ENCODE measurements at places on chromosomes 3 and 15.

- no peak for DNase-seq
Observed at GRCh38 chr15:97691078-97691477, 269.4 kb upstream of the ARRDC4 start.

DNA sequence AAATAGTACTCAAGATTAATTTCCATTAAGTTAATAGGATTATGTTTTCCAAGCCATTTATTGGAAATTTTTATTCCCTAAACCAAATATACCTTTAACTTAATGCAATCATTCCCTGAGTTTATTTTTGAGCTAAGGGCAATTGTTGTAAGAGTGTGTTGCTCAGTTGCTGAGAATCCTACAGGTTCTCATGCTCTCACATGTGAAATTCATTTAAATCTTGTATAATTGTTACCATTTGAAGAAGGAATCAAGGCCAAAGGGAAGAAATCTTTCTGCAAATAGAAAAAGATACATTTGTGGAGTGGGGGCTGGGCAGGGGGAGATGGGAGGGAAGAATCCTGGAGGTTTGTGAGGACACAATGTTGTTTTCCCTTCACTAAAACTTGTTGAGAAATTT, 202.7 kb upstream of the STRIT1 start:
- DNase-seq, result no peak

- no peak for DNase-seq
Observed at GRCh38 chr15:34700891-34701427, 53.8 kb downstream of the GJD2 start.

- no peak for DNase-seq
Observed at GRCh38 chr15:68412218-68412617, 19.7 kb downstream of the ITGA11 start.

DNA sequence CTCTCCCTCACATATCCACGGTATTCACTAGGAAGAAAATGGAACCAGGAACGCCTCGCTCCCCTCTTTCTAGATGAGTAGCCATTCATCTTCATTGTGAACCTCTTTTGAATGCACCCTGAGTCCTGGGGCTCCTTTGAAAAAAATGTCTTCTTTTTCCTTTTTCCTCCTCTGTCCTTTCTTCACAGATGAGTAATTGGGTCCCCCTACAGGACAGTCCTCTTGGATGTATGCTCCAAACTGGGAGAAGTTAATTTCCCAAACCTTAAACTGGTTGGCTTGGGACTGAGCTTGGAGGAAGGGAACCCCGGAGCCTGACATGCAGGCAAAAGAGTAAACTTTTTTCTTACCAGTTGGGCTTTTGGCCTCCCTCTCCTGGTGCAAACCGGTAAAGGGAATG, 108.8 kb downstream of the DPH6 start:
- no peak for DNase-seq

DNA sequence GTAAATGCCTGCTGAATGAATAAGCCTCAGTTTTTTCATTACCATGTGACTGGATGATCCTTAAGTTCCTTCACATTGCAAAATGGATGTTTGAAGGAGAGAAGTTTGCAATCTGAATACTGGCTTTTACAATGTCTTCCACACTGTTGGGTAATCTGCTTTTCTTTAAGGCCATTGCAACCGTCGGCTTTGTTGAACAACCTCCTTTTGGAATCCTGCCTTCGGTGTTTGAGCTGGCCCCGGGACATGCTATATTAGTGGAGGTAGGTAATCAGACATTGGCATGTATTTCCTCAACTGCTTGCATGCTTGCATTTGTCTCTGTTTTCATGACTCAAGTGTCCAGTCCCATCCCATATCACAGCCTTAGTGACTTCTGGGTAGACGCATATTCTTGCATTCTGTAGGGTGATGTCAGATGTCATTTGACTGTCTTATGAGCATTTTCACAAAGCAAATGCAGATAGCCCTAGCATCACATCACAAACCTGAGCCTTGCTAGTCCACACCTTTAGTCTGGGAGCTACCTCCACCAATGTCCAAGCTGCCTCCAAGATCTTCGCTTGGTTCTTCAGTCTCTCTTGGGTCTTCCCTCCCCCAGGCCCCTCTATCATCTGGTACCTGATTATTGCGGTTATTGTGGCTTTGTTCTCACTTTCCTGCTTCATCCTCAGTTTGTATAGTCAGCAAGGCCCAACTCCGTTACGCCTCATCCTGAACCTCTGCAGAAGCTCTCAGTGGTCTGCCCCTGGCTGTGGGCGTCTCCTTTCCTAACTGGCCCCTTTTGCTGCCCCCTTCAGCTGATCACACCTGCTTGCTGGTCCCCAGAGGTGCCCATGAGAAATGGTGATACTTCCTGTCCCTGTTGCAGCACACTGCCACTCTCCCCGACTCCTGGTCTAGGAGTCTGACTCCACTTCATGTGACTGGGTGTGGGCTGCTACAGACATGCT, 48.5 kb downstream of the ACAA1 start:
- no peak for DNase-seq

DNA sequence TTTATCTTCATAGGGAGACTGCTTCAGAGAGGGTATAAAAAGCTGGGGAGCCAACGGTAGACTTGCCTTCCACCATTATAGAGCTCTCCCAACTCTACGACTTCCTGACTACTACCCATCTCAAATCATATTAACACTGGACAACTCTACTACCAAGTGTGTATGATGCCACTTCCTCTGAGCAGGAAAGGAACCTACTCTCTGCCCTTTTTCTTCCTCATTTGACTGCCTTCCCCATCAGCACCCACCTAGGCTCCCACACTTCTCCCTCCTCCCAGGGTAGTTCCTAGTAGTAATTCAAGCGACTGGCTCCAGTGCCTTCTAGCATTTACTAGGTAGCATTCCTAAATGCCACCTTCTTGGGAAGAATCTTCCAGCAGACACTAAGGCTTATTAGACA, 24.5 kb upstream of the TBL1XR1 start:
- no peak for DNase-seq

DNA sequence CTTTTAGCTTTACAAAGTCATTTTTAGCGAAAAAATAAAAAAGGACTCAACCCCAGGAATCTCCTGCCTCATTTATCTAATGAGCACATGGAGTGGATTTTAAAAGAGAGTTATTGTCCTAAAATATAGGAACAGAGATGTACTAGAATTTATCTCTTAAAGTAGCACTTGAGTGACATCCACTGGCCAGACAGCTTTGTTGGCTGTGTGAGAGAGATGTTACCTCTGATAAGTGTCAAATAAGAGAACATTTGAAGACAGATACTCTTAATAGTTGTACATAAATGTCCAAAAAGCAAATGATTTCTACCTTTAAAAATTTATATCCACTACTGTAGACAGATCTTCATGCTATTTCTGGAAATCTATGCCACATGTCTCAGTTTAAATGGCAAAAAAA, 12.3 kb upstream of the MFSD1 start:
- DNase-seq, result no peak

DNA sequence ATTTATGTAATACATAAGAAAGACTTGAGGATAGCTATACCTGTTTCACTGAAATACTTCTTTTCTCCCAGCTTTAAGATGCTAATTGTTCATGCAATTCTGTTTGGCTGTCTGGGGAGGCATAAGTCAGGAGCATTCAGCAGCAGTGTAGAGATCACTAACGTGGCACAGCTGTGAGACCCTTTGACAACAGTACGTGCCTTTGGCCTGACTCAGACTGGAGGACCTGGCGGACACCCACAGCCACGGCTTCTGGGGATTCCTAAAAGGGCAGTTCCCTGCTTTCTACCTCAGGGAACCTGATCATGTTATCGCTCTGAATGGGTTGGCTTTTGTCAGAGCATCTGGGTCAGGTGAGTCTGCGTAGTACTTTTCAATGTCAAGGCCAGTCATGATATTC, 295.0 kb upstream of the ICE2 start:
- no peak for DNase-seq

DNA sequence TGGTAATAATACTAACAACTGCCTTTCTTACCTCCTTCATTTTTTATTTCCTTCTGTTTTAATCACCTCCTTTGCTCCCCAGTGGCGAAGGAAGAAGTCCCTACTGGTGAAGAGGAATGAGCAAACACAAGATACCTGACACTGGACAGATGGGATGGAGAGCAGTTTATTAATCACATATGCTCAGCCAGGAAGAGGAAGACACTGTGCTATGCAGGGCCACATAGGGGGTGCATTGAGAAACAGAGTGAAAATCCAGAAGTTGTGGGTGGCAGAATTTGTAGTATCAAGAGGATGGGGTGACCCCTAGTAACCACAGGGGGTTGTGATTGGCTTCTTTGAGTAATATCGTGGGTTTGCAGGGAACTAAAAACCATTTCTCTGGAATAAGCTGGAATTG, 1041.9 kb downstream of the OTOL1 start:
- DNase-seq, result no peak

DNA sequence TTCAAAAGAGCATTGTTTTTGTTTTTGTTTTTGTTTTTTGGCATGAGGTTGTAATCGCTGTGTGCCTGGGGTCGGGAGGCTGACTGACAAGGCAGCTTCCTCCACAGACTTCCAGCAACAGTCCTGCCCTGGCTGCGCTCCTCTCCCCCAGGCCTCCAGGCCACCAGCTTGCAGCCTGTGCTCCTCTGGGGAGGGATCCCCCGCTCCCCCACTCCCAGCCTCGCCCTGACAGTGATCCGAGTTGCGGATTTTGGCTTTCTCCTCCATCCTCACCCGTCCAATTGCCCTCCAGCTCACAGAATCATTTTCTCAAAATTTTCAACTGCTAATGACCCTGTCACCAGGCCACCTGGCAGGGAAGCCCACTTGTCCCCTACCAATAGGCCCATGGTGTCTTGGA, 36.5 kb upstream of the PCSK6 start:
- DNase-seq, result no peak

- no peak for DNase-seq
Observed at GRCh38 chr15:75199357-75199940, 2.2 kb upstream of the C15orf39 start.

DNA sequence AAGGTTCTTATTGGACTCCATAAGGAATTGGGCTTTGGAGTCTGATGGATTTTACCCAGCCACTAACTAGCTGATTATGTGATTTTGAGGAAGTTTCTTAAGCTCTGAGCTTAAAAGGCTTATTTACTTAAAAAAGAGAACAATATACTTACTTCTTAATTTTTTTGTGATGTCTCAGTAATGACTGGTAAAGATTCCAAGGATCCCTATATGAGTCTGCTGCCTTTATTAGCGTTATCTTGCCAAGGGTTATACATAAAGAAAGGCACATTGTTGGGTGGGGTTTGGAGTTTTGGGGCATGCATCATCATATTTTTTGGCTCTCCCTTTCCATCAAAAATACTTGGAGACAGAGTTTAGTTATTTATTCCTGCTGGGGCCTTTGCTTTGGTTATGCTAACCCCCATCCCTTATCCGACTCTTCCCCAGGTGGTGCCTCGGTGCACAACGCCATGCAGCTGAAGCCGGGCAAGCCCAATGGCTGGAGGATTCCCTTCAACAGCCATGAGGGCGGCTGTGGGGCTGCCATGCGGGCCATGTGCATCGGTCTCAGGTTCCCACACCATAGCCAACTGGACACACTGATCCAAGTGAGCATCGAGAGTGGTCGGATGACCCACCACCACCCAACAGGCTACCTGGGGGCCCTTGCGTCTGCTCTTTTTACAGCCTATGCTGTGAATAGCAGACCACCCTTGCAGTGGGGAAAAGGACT, 6.7 kb downstream of the ADPRH start:
- no peak for DNase-seq

DNA sequence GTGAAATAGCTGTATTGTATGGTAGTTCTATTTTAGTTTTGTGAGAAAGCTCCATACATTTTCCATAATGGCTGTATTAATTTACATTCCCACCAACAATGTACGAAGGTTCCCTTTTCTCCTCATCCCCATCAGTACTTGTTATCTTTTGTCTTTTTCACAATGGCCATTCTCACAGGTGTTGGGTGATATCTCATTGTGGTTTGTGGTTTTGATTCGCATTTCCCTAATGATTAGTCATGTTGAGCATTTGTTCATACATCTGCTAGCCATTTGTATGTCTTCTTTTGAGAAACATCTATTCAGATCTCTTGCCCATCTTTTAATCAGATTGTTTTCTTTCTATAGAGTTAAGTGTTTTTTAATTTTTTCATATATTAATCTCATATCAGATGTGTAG, 931.9 kb downstream of the IGSF11 start:
- DNase-seq, result no peak

GRCh38 chr15:33074212-33074611, 120.3 kb downstream of the FMN1 start:
- DNase-seq, result no peak

- DNase-seq, result no peak
Observed at GRCh38 chr3:52423173-52423572, 21.7 kb downstream of the SEMA3G start.

DNA sequence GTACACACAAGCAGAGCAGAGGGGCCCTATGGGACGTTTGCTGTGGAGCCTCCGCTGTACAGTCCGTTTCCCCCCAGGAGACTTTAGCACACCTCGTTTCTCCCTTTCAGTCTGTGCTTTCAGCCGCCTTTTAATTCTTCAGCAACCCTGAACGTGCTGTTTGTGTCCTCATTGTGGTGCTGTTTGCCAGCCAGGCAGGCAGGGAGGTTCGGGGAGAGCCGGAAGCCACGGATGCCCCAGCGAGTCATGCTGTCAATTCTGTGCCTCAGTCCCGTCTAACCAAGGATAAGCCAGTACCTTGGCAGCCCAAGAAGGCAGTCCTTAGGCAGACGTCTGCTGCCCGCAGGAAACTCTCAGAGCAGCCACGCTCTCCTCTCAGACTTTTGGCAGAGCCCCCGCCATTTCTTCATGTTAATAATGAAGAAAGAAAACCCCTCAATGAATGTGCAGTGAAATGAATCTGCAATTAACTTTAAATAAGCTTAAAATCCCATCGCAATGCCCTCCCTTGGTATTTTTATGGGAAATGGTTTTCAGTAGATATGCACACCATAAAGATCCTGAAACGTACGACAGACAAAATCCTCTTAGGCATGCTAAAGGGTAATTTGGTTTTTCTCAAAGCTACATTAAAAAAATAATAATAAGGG, 158.6 kb downstream of the UACA start:
- DNase-seq, result no peak

- DNase-seq, result no peak
Observed at GRCh38 chr3:182583545-182583944, 209.8 kb upstream of the ATP11B start.

DNA sequence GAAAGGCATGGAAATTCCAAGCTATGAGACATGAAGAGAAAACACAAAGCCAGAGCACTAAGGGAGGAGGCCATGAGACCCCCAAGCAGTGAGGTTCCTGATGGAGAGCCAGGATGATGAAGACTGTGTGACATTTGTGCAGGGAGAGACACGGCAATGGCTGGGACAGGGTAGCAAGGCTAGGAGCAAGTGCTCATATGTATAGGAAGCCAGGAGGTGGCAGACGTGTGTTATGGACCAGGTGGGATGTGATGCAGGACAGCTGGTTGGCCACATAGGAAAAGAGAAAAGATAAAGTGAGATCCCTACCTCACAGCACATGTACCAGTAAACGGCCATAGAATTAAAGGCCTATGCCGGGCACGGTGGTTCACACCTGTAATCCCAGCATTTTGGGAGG, 112.7 kb downstream of the APBA2 start:
- DNase-seq, result no peak

- DNase-seq, result no peak
Observed at GRCh38 chr15:93476491-93477177, 387.6 kb upstream of the RGMA start.

All from HuH-7.5 (cell line).